ENCODE measurements at places on chromosomes 3 and 15.
A peak's percentile ranks its signal among the peaks of the same experiment; 100 is the strongest.

GRCh38 chr3:63179862-63180522, 98.1 kb upstream of the SYNPR start:
- DNase-seq, result no peak

DNA sequence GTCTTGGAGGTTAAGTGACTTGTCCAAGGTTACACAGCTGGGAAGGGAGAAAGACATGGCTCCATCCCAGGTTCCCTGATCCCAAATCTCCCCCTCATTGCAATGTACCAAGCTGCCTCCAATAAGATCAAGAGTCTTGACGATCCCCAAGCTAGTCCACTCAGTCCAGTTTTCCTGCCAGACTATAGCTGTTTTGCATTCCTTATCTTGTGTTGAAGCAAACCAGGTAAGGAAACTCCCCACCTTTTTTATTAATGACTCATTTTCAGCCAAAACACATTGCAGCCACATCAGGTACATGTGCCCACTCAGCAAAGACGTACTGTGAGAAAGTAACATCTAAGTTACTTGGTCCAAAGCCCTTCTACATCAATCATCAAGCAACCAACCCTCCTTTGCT, 41.9 kb downstream of the LIPC start:
- DNase-seq, result no peak

DNA sequence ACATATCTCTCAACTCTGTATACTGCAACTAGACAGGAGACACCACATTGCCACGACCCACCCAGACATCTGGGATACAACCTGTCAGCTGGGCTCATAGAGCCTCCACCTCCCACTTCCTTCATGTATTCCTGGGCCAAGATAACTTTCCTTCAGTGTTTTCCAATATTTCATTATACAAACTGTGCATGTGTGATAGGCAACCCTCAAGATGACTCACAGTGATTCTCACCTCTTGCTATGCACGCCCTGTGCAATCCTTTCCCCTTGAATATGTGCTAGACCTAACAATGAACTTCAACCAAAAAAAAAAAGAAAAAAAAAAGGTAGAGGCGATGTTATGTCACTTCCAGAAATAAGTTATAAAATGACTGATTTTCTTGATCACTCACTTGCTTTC, 138.0 kb upstream of the ALCAM start:
- no peak for DNase-seq

- DNase-seq, result peak; percentile 85
These were observed 13.2 kb downstream of the NR1I2 start for GRCh38 chr3:119794971-119795612.

DNA sequence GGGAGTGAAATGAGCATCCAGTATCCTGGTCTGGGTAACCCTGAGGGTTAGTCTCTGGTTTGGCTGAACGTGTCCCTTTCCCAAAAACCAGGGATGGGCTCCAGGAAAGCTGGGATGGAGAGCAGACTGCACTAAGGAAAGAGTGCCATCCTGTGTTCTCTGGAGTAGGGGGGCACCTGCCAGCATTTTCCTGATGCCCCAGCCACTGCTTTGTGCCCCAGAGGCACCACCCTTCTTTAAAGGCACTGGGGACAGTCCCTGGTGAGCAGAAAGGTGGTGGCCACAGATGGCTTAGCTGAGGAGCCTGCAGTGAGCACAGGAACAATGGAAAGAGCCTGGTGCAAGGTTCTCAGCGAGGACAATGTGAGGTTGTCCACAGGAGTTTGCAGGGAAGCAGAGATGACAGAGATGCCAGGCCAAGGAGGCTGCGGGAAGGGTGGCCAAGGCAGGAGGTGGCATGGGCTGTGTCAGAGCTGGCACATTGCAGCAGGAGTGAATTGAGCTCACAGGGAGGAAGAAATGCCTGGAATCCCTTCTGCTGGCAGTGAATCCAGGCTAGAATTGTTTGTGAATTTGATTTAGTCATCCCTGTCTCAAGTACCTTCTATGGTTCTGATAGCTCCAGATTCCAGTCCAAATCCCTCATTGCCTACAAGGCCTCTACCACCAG, 39.9 kb downstream of the AMOTL2 start:
- no peak for DNase-seq

DNA sequence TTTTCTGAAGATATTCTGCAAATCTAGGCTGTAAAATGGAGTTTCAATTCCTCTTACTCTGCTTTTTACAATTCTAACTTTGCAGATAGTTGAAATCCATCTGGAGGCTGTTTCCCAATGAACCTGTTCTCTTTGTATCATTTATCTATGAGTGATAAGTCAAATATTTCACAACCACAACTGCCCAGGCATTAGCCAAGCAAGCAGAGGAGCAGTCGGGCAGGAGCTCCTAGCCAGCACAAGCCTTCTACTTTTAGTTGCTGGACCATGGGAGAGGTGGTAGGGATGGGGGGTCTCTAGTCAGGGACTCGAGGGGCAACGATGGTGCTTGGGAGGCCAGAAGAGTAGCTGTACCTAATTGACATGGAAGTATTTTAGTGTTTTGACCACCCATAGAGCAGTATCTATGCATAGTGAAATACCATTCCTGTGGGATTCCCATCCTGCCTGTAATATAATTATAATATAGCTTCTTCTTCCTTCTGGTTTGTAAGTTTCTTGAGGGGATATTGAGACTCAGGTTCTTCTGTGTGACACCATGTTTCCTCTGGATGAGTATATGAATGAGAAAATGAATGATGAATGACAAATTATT, 353.5 kb upstream of the IL12A start:
- DNase-seq, result peak; percentile 13

DNA sequence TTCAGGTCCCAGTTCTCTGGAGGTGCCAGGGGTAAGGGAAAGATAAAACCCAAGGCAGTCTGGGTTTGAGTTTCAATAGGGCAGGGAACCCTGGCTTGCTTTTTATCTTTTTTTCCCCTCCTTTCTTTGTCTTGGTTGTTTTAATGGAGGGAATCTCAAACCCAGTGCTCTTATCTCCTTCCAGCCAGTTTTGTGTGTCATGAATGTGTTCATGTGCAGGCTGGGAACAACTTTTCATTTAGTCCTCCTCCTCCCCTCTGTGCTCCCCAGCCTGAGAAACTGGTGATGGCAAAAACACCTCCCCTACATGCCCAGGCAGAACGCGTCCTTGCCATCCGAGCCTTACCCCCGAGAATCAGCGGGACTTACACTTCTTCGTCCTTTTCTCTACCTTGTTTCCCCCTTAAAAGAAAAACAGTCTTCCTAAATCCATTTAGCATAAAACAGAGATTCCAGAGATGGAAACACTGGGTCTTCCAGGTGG, 10.9 kb downstream of the SEMA3G start:
- no peak for DNase-seq

DNA sequence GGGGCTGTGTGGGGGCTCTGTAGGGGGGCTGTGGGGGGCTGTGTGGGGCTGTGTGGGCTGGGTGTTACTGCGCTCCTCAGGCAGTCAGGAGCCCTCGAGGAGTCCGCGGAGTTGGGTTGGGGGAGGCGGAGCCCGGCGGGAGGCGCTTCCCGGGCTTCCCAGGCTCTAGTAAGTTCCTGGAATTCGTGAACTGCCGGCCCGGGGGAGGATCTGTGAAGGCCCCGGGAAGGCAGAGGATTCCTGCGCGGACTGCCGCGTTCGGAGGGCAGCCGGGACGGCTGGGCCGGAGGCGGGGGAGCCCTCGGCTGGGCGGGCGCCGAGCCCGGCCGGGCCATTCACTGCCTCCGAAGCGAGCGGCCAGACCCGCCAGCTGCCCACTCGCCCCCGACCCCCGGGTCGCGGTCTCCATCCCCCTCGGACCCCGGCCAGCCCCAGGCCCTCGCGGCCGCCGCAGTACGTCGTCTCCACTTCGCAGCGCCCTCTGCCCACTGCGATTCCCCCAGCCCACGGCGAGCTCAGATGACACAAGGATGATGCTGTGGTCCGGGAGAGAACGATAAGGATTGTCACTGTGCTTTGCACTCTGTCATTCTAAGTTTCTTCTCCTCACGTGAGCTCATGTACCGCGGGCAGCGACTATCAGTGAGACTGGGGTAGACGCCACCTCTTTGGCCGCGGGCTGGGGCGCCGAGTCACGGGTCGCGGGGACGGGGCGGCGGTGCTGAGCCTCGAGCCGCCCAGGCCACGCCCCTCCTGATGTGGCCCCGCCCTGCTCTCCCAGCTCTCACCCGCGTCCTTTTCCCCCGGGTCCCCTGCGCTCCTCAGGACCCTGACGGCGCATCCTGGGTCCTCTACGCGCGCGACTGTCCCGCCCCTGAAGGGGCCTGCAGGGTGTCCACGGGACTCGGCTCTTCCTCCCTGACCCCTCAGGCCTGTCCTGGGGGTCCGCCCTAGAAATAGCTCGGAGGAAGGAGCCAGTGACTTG, 65.3 kb downstream of the KLF13 start:
- peak; percentile 68 for DNase-seq

- no peak for DNase-seq
These were observed 69.2 kb downstream of the RORA start for GRCh38 chr15:61159901-61160300.

GRCh38 chr15:43229977-43230376, 9.2 kb upstream of the EPB42 start:
- DNase-seq, result no peak

- peak; percentile 19 for DNase-seq
These were observed 167.9 kb downstream of the BBX start for GRCh38 chr3:107690522-107691138.

DNA sequence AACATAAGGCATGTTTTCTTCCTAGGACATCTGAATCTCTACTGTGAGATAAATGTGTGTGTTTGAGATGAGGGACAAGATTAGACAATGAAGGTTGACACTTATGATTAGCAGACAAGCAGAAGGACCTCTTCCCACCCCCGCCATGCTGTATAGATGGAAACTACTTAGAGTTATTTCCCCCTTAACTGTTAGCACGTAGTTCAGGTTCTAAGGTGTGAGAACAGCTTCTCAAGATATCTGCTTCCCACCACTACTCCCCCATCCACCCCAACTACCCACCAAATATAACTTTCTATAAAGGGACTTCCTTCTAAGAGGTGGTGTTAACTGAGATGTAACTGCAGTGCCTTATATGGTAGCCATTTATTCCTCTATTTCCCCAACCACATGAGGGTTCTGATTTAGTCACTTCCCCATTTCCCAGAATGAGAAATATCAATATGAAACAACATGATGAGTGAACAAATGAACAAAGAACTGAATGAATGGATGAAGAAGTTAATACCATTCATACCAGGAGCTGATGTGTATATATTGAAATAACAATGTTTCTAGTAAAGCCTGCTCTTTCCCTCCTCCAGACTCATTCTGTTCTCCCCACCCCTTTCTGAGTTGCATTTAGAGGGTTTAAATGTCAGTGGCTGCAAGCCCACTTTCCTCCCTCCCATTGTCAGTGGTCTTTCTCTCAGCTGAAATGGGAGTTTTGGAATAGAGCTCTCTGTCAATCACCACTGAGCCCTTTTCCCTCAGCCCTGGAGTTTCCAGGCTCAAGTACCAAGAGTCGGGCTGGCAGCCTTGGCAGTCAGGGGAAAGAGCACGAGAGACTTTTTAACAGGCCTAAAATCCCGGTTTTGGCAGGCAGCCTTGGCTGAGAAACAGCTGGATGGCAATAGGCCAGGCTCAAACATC, 7.7 kb upstream of the RFTN1 start:
- DNase-seq, result no peak

GRCh38 chr3:53936347-53936746, 44.7 kb upstream of the SELENOK start:
- DNase-seq, result no peak

DNA sequence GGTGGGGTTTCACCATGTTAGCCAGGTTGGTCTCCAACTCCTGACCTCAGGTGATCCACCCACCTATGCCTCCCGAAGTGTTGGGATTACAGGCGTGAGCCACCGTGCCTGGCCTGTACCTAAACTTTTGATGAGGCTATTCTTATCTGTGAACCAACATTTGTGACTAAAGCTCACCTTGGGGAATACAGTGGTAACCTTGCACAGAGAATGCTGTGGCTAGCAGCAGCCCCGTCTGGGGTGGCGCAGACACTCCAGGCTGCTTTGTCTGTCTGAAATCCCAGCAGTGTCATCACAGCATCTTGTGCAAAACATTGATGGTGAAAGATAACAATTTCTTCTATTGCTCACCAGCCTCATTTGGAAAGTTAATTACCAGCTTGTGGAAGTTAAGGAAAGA, 58.9 kb downstream of the CMTM8 start:
- no peak for DNase-seq

DNA sequence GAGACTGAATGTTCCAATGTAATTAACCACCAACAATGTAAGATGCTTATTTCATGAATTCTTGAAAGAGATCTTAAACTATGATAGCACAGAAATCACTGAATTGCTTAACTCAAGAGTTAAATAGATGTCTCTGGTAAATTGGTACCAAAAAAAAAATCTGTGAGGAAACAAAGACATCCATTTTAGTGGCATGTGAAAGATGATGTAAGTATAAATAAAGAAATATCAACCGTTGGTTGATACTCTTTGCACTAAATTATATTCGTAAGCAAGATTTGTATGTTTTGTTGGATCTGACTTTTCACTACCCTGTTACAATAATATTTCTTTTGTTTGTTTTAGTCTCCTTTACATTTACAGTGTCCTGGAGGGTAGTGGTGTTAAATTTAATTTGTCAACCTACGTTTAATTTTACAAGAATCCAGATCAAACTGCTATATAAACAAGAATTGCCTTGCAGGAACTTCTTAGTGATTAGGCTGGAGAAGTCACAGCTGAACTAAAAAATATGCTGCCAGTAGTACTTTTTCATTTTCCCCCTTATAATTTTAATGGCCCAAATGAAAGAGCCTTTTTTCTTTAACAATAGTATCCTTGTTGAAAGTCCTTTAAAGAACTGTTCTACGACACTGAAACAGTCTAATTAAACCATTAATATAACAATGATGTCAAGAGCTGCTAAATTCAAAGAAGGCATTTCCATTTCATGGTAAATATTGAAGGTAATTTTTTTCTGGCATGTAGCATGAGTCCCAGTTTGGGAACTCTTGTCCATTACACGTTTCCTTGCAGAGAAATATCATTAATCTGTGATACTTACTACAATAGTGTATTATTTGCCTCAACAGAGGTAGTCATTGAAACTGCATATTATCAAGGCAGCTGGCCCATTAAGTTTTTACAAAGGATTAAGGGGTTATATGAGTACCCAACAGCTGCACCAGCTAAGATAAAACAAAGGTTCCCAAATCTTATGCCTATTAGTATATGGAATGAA, 109.6 kb upstream of the PHLDB2 start:
- no peak for DNase-seq

DNA sequence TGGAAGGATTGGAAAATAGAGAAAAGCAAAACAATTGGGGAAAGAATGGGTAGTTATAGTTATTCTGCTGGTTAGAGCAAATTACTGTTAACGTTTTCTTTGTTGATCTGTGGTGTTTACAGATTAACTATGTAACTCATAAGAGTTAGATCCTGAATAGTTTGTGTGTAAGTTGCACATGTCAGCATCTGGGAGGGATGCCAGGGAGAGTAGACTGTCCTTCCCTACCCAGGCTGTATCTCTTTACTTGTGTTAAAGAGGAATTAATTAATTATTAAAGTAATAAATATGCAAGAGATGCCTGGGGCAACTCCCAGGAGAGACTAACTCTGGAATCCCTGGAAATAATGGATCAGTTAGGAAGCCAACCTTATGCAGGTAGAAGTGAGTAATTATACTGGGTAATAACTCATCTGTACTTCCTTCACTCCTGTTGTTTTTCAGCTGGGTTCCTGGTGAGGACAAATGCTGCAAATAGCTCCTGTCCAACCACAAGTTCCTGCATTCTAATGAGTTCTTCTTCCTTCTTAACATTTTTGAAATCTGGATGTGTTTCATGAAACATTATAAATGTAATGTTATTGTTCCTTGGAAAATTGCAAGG, 18.9 kb downstream of the GHRL start:
- no peak for DNase-seq

Measured in HuH-7 (cell line).